ENCODE measurements at places on chromosomes 5 and 9.
A peak's percentile ranks its signal among the peaks of the same experiment; 100 is the strongest.

DNA sequence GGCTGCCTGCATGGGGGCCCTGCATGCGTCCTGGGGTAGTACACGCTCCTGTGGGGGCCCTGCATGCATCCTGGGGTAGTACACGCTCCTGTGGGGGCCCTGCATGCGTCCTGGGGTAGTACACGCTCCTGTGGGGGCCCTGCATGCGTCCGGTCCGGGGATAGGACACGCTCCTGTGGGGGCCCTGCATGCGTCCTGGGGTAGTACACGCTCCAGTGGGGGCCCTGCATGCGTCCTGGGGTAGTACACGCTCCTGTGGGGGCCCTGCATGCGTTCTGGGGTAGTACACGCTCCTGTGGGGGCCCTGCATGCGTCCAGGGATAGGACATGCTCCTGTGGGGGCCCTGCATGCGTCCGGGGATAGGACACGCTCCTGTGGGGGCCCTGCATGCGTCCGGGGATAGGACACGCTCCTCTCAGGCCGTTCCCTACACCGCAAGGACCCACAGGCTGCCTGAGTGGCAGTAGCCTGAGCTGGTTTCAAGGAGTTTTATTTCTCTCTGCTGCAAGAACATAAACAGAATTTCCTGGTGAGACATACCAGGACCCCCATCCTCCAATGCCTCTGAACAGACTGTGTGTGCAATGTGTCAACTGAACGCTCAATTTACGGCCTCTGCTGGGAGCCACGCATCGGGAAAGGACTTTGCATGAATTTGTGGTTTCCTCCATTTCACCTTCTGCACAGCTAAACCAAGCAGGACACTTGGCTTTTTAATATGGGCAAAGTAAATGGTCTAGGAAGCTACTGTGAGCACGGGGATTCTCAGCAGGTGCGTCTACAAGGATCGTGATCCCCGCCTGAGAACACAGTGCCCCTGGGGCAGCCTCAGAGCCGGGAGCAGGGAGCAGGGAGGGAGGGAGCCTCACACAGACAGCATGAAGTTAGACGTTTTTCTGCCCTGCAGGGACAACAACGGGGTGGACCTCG, 48.9 kb upstream of the CLPTM1L start:
- DNase-seq = no peak

DNA sequence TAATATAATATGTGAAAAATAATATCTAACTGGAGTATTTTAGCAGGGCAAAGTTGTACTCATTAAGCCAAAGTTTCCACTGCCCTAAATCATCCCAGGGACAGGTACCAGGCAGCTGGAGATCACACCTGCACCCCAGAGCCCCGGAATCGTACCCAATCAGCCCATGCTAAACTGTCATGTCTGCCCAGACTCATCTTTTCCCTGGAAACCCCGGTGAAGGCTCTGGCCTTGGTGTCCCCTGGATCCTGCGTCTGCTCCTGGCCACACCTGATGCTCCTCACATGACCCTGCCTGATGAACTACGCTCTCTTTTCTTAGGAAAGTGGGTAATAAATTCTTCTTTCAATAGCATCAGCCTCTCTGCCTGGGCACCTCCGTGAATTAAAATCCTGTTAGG, 15.6 kb upstream of the IRX2 start:
- no peak for DNase-seq

- DNase-seq = peak; percentile 21
Observed at GRCh38 chr5:36305571-36306326, 4.0 kb upstream of the RANBP3L start.

GRCh38 chr5:55231919-55232270, 1.5 kb downstream of the CCNO start:
- no peak for DNase-seq

DNA sequence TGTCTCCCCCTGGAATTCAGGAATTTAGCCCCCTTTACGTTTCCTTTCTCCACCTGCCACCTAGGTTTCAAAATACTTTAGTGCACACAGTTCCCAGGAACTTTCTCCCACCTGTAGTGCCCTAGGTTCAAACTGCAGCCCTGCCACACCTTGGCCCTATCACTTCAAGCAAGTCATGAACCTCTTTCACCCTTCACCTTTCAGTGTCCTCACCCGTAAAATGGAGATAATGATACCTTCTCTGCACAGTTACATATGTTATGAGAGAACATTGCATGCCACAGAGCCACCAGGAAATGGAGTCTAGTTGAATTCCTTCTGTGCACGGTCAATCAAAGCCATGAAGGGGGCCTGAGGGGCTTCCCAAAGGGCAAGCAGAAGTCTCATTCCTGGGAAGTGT, 9.8 kb upstream of the EEIG1 start:
- DNase-seq = no peak

DNA sequence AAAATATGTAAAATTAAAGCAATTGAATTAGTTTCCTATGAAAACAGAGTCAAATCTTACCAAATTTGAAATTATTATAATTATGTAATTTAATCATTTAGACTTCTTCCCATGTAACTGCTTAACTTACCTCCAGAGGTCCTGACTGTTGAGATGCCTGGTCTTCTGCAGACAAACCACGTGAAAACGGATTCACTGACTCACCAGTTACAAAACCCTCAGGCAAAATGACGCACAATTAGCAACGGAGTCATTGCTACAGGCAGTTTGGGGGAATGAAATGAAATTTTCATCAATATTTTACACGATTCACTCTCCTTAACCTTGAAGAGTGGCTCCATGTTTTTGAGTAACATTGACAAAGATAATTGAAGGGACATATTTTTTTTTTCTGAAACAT, 460.8 kb downstream of the MTRR start:
- no peak for DNase-seq

All from GM04504 (cell line).